Tibial artery (tissue), 4 donors: ENCODE measurements at places on chromosomes 2 and 18.

DNA sequence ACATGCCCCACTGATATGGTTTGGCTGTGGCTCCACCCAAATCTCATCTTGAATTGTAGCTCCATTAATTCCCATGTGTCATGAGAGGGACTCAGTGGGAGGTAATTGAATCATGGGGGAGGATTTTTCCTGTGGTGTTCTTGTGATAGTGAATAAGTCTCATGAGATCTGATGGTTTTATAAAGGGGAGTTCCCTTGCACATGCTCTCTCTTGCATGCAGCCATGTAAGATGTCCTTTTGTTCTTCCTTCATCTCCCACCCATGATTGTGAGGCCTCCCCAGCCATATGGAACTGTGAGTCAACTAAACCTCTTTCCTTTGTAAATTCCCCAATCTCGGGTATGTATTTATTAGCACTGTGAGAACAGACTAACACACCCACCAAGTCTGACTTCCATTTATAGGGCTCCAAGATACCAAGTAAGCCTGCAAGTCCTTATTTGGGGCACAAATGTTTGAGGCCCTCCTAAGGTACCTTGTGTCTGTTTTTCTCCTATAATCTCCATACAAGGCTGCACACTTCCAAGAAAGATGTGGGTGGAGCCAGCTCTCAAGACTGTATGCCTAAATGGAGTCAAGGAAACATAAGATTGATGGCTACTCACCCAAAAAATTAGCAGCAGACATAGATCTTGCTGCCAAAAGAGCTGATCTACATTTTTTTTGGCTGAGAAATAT, 364.7 kb downstream of the TXNL1 start:
- DNase-seq, result no peak

- no peak for DNase-seq
These were observed 24.3 kb upstream of the RPIA start for GRCh38 chr2:88667219-88667618.

DNA sequence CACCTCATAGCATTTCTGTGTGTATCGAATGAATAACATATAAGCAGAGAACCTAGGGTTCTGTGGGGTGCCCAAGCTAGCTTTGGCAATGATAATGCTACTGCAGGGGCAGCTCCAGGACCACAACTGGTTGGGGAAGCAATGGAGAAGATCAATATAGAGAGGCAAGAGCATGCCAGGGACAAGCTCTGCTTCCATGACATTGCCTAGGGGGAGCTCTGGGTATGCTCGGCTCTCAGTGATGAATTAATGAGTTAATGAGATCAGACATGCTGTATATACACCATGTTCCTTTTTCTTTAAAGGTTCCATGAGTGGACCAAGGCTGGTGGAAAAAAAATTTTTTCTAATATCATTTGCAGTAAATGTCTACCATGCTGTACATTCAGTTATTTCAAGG, 618.4 kb downstream of the BCL11A start:
- no peak for DNase-seq

- no peak for DNase-seq
These were observed 116.0 kb upstream of the EPC2 start for GRCh38 chr2:148528356-148529064.

DNA sequence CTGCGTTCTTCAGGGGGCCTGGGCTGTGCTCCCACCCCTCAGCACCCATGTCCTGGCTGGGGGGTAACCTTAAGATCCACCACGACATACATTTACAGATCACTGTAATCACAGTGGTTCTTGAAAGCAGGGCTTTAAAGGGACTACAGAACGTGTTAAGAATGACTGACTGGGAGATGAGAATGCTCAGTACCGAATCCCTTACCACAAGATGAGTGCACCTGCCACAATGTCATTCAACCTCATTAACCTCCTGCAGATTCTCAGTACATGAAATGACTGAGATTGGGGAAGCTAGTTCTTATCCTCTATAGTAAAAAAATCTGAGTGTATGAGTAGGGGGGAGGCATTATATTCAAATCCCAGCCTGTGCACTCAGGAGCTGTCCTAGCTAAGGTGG, 10.5 kb upstream of the PIEZO2 start:
- DNase-seq, result no peak

- DNase-seq, result no peak
These were observed 18.7 kb downstream of the RTN4 start for GRCh38 chr2:55031505-55031904.

GRCh38 chr2:174334781-174335251, at the start of gene SP9:
TSS of gene SP9 (plus strand) at chr2:174334954. CDS start at chr2:174335093, 139 bp downstream.
- DNase-seq, result no peak

DNA sequence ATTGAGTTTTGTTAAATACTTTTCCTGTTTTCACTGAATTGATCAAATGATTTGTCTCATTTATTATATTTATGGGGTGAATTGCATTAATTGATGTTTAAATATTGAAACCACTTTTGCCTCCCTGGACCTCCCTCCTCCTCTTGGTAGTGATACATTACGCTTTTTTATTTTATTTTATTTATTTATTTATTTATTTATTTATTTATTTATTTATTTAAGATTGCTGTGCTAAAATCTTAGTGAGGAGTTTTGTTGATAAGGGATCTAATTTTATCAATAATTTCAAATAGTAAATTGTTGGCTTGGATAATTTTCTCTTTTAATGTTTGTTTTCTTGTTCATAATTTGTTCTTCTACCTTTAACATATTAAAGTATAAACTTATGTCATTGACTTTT, 1281.0 kb upstream of the NXPH2 start:
- no peak for DNase-seq

- DNase-seq, result no peak
These were observed 7.0 kb upstream of the PAX3 start for GRCh38 chr2:222305516-222306392.

DNA sequence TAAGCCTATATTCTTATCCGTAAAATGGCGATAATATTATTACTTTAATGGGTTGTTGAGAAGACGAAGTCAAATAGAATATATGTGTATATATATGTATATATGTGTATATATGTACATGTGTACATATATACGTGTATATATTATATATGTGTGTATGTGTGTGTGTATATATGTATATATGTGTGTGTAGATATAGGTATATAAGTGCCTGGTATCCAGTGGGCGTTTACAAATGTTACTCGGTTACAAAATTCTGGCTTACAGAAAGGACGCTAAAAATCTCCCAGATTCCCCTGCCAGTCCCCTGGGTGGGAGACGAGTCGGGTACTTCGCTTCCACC, 295 bp upstream of the MTX2 start:
- no peak for DNase-seq

GRCh38 chr2:210899131-210899530, 342.7 kb downstream of the CPS1 start:
- DNase-seq, result no peak

GRCh38 chr2:66541646-66542045, 106.7 kb downstream of the MEIS1 start:
- DNase-seq, result no peak

DNA sequence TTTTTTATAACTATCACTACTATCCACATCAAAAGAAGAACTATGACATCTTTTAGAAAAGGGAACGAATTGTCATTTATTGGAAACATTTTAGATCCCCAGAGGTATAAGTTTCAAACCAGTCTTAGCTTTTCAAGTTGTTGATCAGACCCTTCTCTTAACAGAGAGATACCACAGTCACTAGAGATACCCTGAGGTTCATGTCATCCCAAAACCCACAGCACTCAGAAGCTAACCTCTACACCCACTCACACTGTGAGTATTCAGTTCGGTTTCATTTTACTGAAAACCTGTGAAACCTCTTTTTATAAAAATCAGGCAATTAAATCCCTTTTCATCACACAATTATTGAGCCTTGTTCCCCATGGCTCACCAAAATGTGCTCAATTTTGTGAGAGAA, 156.2 kb downstream of the DTNA start:
- no peak for DNase-seq

DNA sequence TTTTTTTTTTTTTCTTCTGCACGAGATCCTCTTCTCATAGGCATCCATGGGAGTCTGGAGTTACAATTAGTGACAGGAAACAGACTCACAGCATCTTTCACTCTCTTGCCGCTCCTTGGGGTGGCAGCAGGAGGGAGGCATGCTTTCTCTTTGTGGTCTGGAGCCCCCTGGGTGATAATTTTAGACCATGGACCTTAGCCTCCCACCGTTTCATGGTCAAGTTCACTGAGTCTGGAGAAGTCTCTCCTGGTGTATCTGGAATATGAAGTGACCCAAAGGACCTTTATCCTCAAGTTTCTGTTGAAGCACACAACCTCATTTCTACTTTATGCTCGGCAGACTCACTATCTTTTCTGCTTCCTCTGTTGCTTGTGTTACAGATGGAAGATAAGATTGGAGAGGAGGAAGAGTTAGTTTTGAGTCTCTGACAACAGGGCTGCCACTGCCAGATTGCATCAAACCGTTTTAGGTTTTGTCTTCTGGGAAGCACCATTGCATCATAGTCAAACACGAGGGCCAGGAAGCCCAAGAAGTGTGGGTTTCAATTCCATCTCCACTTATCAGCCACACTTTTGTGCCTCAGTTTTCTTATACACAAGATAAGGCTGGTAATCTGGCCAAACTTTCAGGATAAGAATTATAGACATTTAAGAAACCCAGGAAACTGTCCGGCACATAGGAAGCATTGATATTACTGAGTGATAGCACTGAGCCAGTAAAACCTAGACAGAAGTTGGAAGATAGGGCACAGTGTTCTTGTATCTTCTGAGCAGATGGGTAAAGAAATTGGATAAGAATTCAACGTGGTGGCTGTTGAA, 62.3 kb downstream of the ADCYAP1 start:
- DNase-seq, result no peak

- DNase-seq, result no peak
These were observed 75.1 kb downstream of the SPRED2 start for GRCh38 chr2:65357095-65357958.

GRCh38 chr2:4340536-4340935, 637.2 kb downstream of the DCDC2C start:
- DNase-seq, result no peak

DNA sequence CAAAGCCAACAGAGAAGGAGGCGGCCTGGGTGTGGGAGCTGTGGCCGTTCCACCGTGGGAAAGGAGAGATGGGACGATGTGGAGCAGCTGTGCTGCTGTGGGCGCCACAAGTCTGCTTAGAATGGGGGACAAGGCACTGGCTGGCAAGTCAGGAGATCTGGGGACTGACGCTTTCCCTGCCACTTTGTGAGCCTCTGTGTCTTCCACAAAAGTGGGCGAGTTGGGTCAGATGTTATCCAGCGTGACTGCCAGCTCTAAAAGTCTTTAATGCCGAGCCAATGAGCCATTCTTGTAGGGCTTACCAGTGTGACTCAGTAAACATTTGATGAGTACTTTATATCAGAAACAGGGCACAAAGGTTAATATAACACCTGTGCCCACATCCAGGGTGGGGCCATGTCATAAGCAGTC, 113.6 kb upstream of the MGAT5 start:
- no peak for DNase-seq

DNA sequence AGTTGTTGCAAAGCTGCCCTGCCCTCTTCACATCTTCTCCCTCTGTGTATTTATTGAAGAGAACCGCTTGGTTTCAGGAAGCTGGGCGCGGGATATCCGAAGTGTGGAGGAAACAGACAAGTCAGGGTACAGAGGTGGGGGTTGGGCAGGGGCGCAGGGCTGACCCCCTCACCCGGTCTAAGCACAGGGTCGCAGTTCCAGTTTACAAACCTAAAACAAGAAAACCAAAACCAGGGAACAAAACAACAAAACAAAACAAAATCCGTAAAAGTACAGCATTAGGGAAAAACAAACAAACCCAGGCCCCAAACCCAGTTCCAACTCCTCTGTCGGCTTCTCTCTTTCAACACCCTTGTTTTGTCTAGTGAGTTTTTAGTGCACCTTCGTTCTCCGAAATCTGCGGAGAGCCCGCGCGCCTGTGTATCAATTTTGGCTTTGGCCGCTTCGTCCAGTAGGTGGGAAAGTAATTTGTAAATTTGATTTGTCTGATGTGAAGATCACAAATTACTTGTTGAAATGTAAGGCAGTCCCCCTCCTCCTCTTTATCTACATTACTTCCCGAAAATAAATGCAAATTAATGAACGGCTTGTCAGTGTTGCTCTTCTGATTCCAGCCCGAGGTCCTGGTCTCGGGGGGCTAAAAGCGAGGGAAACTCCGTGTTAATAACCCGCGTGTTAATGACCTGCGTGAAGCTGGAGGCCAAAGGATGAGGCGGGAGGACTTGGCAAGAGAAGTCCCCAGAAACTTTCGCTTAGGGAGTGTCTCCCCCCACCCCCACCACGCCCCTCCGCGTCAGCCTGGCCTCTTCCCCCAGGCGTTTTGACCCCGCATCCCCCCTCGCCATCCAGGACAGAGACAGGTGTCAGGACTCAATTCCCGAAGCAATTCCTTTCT, 6.9 kb downstream of the OTX1 start:
- DNase-seq, result no peak

DNA sequence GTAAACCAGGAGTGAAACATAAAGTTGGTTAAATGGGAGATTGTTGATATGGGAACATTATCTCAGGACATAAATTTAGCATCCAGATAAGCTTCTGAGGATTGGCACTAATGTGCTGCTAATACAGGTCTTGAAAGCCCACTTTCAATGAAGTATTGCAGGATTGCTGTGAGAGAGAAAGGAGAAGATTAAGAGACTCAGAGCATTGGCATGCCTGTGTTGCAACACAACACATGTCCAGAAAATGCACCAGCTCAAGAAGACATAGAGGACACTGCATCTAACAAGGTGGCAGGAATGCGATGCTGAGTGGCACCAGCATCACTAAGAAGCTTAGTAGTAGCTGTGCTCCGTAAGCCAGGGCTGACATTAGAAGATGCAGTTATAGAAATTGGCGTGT, 728.9 kb downstream of the SUCLG1 start:
- no peak for DNase-seq

- DNase-seq, result no peak
These were observed 37.3 kb downstream of the DARS1 start for GRCh38 chr2:135948141-135948540.

DNA sequence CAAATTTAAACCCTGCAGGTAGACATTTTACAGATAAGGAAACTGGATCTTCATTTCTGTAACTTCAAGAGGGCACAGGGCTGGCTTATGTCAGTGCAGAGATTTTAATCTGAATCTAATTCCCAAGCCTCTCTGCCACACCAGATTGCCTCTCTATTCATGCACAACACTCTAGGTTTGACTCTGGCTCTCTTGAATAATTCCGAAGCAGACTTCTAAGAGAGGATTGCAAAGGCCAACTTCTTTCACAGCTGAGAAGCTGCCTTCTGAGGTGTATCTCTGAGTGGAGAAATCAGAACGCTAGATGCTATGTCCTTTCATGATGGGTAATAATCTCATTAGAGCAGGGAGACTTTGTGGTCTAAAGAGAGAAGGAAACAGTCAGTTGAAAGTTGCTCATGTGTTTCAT, 20.1 kb upstream of the MGAT5 start:
- no peak for DNase-seq

DNA sequence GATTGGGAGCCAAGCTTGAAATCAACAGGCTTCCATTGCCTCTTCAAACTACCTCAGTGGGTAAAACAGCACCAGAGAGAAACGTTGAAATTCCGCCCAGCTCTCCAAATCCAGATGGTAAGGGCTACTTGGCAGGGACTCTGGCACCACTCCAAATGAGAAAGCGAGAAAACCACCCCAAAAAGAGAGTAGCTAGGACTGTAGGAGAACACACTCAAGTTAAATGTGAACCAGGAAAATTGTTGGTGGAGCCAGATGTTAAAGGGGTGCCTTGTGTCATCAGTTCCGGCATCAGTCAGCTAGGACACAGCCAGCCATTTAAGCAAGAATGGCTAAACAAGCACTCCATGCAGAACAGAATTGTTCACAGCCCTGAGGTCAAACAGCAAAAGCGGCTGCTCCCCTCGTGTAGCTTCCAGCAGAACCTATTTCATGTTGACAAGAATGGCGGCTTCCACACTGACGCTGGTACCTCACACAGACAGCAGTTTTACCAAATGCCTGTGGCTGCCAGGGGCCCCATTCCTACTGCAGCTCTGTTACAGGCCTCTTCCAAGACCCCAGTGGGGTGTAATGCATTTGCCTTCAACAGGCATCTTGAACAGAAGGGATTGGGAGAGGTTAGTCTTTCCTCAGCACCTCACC, 167.3 kb downstream of the ASXL3 start:
- no peak for DNase-seq
